ENCODE measurements at places on chromosomes 12 and 14.

- no peak for DNase-seq
Measured at GRCh38 chr14:69355607-69356281, 42.4 kb downstream of the ERH start.

GRCh38 chr12:52086944-52087835, 7.7 kb downstream of the SMIM41 start:
- no peak for DNase-seq

DNA sequence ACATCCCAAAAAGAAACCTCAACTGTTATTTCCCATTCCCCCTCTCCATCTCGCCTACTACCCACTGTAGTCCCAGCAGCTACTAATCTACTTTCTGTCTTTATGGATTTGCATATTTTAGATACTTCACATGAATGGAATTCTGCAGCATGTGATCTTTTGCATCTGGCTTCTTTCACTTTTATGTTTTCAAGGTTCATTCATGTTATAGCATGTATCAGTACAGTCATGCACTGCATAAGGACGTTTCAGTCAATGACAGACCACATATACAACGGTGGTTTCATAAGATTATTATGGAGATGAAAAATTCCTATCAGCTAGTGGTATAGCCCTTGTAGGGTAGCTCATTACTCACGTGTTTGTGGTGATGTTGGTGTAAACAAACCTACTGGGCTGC, 24.5 kb downstream of the PCNX4 start:
- no peak for DNase-seq

- DNase-seq = no peak
Measured at GRCh38 chr12:71162832-71163763, 5.3 kb upstream of the TSPAN8 start.

- no peak for DNase-seq
Measured at GRCh38 chr12:76282744-76283143, 65.5 kb downstream of the BBS10 start.

DNA sequence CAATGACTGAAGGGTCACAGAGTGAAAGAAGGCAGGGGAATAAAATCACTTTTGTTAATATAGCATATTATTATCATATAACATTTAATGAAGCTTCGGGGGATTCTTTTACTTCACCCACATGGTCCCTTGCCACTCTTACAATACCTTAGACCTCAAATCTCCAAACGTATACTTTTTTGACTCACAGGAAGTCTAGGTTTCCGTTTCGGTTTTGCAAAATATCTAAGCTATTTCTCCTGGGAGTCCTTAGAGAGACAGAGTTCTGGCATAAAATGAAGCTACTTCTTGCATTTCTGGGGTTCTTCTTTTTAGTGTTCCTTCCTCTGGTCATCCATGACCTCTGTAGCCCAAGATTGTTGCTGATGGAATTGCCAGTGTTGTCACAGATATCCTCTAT, 590.5 kb upstream of the ATP2B1 start:
- DNase-seq = no peak

- no peak for DNase-seq
Measured at GRCh38 chr14:70711451-70711850, 69.7 kb downstream of the TTC9 start.

DNA sequence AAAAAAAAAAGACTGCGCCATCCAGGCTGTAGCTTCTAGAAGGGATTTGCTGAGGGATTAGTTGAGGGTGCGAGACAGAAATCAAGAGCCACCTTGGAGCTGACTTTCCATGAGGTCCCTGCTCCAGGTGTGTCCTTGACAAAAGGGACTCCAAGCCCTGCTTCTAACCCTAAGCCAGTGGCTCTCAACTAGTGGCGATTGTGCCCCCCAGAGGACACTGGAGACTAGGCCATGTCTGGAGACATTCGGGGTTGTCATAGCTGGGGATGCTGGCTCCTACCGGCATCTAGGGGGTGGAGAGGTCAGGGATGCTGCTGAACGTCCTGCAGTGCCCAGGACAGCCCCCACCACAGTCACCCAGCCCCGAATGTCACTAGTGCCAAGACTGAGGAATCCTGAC, 40.6 kb downstream of the SPRING1 start:
- no peak for DNase-seq

DNA sequence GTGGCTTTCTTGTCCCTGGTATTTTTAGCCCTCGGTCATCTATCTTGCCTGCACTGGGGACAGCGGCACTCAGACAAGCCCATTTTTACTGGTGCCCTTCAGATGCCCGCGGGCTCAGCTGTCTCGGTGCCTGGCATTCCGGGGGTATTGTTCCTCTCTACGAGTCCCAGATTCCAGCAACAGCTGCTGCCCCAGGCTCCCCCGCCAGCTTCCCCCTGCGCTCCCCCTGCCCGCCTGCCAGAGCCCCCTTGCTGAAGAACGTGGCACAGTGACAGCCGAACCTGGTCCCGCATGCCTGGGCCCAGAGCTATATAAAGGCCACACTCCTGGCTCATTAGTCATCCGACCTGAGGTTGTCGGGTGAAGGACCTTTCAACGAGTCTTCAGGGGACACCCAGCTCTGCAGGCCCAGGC, 10.9 kb upstream of the MYL2 start:
- no peak for DNase-seq

DNA sequence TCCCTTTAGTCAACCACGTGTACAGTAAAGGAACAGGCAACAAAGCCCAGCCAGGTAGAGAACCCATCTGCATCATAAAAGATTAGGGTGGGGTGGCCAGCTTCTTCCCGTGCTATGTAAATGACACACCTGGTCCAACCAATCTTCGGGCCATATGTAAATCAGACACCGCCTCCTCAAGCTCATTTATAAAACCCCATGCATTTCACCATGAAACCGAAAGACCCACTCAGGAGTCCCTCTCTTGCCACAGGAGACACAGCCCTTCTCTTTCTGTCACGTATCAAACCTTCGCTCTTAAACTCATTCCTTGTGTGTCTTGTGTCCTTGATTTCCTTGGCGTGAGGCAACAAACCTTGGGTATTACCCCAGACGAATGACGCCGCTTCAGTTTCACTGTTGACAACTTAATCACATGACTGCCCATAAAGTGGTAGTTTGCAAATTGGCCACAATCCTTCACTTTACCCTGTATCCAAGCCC, 59.8 kb upstream of the TBPL2 start:
- DNase-seq = no peak

DNA sequence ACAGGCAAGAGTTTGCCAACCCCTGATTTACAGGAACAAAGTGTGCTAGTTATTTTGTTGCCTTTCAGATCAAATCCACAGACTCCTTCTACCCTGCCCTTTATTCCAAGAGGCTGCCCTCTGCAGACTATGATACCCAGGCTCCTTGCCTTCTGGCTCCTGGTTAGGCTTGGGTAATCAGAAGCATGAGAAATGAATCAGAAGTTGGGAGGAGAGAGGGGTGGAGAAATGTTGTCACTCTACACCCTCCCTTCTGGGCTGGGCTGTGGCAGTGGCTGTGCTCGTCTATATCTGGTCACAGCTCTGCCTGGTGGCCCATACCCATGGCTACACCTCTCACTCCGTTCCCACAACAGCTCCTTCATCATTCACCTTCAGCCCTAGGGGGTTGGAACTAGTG, 204.6 kb upstream of the PLXNC1 start:
- DNase-seq = no peak

DNA sequence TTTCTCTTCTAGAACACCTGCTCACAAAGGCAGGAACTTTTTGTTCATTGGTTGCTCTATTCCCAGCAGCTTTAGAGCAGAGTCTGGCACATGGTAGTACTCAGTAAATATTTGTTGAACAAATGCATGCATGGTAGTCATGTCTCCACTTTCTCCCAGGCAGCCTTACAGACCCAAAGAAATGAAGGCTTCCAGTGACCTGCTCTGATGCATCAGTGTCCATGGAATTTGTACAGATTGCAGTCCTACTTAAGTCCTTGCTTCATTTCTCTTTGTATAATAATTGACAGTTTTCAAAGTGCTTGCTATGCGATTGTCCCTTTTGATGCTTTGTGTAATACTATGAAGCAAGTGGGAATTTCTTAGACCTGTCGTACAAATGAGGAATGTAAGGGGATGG, 119.6 kb downstream of the DERA start:
- DNase-seq = no peak

Data from stimulated activated CD8-positive, alpha-beta memory T cell treated with anti-CD3 and anti-CD28 coated beads, Interleukin-4, amount 100 ng/mL, for 1 hour (primary cell).